ENCODE measurements at places on chromosomes 4 and X.
A peak's percentile ranks its signal among the peaks of the same experiment; 100 is the strongest.

GRCh38 chrX:77622233-77622632 is 163.8 kb downstream of the ATRX start:
- no peaks in the 10 kb centered on the region for H3K4me1 ChIP-seq
- H3K36me3 ChIP-seq = peaks cover 19% of the 10 kb centered on the region
- H3K27me3 ChIP-seq = no peaks in the 10 kb centered on the region
- no peak overlapping the region for H3K27ac ChIP-seq
- DNase-seq = no peak
- no peak overlapping the region for H3K4me3 ChIP-seq

DNA sequence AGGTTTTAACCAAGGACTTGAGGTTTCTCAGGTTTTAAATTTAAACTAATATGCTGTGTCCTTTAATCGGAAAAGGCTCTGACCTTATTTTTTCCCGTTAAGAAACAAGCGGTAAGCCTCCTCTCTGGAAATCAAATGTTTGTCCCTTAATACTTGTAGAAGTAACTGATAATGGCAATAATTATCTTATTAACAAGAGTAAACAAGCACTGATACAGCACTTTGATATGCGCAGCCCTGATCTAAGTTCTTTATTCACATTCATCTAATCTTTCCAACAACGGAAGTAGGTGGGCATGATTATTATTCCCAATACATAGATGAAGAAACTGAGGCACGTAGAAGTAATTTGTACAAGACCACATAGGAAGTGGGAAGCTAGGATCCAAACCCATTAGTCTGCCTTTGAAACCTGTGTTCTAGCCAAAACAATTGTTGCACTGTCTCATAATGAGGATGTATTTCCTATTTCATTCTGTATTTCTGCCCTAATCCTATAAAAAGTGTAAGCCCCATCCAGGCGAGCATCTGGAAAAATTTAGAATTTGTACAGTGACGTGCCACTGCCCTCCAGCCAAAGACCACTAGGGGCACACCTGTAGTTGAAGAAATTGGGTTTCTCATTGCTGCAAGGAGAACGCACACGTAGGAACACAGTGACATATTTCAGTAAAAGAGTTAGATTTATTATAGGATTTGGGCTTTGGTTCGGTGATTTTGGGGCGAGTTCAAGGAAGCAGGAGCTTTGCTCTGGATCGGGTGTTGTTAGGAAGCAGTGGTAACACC is 606 bp downstream of the CXorf58 start:
- H3K4me3 ChIP-seq = peak overlapping the region; percentile 87
- no peaks in the 10 kb centered on the region for H3K36me3 ChIP-seq
- peak overlapping the region; percentile 83 for H3K27ac ChIP-seq

DNA sequence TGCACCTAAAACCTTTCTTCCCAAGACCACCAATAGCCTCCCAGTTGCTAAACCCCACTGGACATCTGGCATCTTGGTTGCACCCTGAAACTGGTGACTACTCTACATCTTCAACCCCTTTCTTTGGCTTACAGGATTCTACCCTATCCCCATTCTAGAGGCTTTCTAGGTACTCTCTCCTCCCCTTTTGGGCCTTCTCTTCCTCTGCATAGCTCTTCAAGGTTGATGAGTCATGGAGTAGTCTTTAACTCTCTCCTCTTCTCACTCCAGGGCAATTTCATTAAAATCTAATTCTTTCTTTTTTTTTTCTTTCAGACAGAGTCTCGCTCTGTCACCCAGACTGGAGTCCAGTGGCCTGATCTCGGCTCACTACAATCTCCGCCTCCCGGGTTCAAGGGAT is 16.8 kb downstream of the APOO start:
- no peaks in the 10 kb centered on the region for H3K27me3 ChIP-seq
- H3K4me3 ChIP-seq = no peak overlapping the region

- no peaks in the 10 kb centered on the region for H3K27me3 ChIP-seq
- peaks cover 18% of the 10 kb centered on the region for H3K4me1 ChIP-seq
- H3K4me3 ChIP-seq = peak overlapping the region; percentile 87
- no peaks in the 10 kb centered on the region for H3K36me3 ChIP-seq
- H3K27ac ChIP-seq = no peak overlapping the region
Measured at GRCh38 chr4:169271692-169272007, 894 bp upstream of the SH3RF1 start.

DNA sequence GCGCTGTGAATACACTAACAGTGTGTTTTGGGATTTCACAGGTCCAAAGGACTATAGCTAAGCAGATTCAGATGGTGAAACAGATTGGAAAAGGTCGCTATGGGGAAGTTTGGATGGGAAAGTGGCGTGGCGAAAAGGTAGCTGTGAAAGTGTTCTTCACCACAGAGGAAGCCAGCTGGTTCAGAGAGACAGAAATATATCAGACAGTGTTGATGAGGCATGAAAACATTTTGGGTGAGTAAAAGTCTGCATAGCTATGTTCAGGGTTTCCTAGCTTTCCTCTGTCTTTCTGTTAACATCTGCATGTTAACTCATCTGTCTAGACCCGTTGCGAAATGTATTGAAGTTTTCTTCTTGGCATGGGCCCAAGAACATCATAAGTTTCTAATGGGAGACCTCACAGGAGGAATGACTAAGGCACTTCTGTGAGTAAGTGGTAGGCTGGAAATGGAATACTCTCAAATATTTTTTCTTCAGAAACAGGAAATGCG is 372.1 kb downstream of the BMPR1B start:
- H3K27me3 ChIP-seq = peaks cover 3% of the 10 kb centered on the region
- DNase-seq = no peak
- no peaks in the 10 kb centered on the region for H3K36me3 ChIP-seq
- peaks cover 3% of the 10 kb centered on the region for H3K4me1 ChIP-seq
- no peak overlapping the region for H3K4me3 ChIP-seq

DNA sequence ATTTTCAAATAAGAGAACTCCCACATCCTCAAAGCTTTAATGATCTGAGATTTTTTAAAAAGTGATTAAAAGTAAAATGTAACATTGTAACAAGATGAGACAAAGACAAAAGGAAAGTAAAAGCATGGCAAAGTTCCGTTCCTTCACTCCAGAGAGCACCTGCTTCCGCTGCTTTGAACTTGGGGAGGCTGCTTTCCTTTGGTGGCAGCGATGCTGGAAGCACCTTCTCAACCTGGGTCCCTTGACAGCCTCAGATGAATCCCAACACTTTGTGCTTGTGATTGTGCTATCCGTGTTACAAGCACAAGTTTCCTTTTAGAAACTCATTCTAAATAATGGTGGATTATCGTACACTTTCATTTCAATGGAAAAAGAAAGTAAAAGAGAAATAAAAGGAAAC is 59.7 kb downstream of the HADH start:
- H3K4me3 ChIP-seq = peak overlapping the region; percentile 73
- H3K4me1 ChIP-seq = no peaks in the 10 kb centered on the region

- no peaks in the 10 kb centered on the region for H3K36me3 ChIP-seq
- H3K27ac ChIP-seq = no peak overlapping the region
- H3K4me1 ChIP-seq = peaks cover 5% of the 10 kb centered on the region
- no peak for DNase-seq
- H3K4me3 ChIP-seq = no peak overlapping the region
- H3K27me3 ChIP-seq = no peaks in the 10 kb centered on the region
Measured at GRCh38 chrX:154022108-154022507, 2.4 kb upstream of the IRAK1 start.

Measured in memory B cell (primary cell).